Activated CD8-positive, alpha-beta memory T cell treated with anti-CD3 and anti-CD28 coated beads, Interleukin-2, amount 10 ng/mL, durations not matched to agents 7 days and 5 days (primary cell): ENCODE measurements at places on chromosomes 11 and 22. TPM values are rescaled to one million over a fixed set of nuclear protein-coding genes. Genes with fewer than 3 reads are reported as not detected.

SYT7 gene
- total RNA-seq: not detected

RFPL2 gene
- total RNA-seq: 0.16 TPM

CD6 gene
- 181 TPM for total RNA-seq

LRRC56 gene
- 1.7 TPM for total RNA-seq

ANGPTL5 gene
- total RNA-seq: not detected

FGF19 gene
- not detected for total RNA-seq

C11orf91 gene
- not detected for total RNA-seq

PAAF1 gene
- 25.5 TPM for total RNA-seq

GRCh38 chr11:77001613-77002012, 32.6 kb upstream of the B3GNT6 start:
- H3K27me3 ChIP-seq: no peaks in the 10 kb centered on the region
- H3K27ac ChIP-seq: no peak overlapping the region
- no peak overlapping the region for H3K4me3 ChIP-seq
- H3K36me3 ChIP-seq: peaks cover 4% of the 10 kb centered on the region
- peaks cover 9% of the 10 kb centered on the region for H3K4me1 ChIP-seq

GRCh38 chr11:116373104-116373944, 399.5 kb downstream of the BUD13 start:
- no peak for DNase-seq
- H3K36me3 ChIP-seq: no peaks in the 10 kb centered on the region
- H3K4me3 ChIP-seq: no peak overlapping the region

DNA sequence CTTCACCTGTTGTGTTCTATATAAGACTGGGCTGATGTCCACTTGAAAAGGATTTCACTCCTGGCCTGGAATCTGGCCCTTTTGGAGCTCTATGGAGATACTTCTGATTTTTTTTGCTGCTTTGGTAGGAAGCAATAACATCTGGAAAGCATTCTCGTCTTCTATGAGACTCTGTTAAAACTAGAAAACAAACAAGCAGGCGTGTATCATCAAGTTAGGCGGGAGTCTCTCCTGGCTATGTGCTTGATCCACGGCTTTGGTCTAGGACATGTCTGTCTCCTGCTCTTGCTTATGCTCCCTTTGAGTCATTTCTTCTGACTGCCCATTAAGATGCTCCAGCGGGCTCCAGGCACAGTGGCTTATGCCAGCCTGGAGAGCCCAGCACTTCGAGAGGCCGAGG, 121.4 kb upstream of the TTC12 start:
- H3K4me3 ChIP-seq: no peak overlapping the region
- no peak for DNase-seq
- no peaks in the 10 kb centered on the region for H3K36me3 ChIP-seq
- H3K27ac ChIP-seq: no peak overlapping the region
- peaks cover 38% of the 10 kb centered on the region for H3K27me3 ChIP-seq

GRCh38 chr11:35144136-35144741, 5.3 kb downstream of the CD44 start:
- peak overlapping the region; percentile 92 for H3K27ac ChIP-seq
- DNase-seq: peak; percentile 83
- peaks cover 48% of the 10 kb centered on the region for H3K36me3 ChIP-seq
- H3K27me3 ChIP-seq: no peaks in the 10 kb centered on the region
- peaks cover 82% of the 10 kb centered on the region for H3K4me1 ChIP-seq
- H3K4me3 ChIP-seq: peak overlapping the region; percentile 58

GRCh38 chr11:27926981-27927481, 180.9 kb downstream of the KIF18A start:
- DNase-seq: no peak
- H3K27me3 ChIP-seq: peaks cover 5% of the 10 kb centered on the region
- no peaks in the 10 kb centered on the region for H3K36me3 ChIP-seq

- H3K36me3 ChIP-seq: peaks cover 21% of the 10 kb centered on the region
- no peaks in the 10 kb centered on the region for H3K27me3 ChIP-seq
- no peak overlapping the region for H3K27ac ChIP-seq
These were observed 970 bp downstream of the OR5B21 start for GRCh38 chr11:58506935-58507334.

DNA sequence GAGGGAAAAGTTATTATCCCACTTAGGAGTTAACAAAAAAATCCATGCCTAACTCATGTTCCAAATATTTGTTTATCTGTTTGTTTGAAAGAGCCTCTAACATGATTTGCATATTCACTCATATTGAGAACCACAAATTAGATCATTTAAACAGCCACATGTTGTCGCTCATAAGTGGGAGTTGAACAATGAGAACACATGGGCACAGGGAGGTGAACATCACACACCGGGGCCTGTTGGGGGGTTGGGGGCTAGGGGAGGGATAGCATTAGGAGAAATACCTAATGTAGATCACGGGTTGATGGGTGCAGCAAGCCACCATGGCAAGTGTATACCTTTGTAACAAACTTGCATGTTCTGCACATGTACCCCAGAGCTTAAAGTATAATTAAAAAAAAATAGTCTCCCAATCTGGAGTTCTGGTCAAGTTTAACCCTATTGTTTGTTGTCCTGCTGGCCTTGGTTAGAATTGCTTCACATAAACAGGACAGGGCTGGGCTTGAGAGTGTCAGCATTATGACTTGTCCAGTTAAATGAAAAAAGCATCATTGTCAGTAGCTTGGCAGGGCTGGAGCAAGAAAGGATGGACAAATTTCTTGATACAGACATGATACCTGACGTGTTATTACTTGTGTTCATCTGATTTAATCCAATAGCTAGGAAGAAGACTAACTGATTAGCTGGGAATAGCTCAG, 57.8 kb upstream of the PSMA1 start:
- peak overlapping the region; percentile 55 for H3K4me3 ChIP-seq
- H3K36me3 ChIP-seq: peaks cover 69% of the 10 kb centered on the region
- peaks cover 47% of the 10 kb centered on the region for H3K4me1 ChIP-seq

- no peak overlapping the region for H3K4me3 ChIP-seq
- no peaks in the 10 kb centered on the region for H3K27me3 ChIP-seq
- no peak for DNase-seq
- peaks cover 24% of the 10 kb centered on the region for H3K36me3 ChIP-seq
These were observed 46.5 kb downstream of the FCHSD2 start for GRCh38 chr11:73095613-73096012.

DNA sequence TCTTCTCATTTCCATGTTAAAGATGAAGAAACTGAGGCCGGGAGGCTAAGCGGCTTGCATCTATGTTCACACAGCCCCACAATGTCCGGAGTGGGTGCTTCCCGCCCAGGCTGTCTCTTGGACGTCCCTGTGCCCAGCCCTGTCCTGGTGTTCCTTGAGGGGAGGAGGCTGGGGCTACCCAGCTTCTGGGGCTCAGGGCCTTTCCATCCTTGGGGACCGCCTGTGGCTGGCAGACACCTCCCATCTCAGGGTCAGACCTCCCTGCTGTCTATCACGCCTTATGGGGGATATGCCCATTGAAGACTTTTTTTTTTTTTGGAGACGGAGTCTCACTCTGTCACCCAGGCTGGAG, 95.5 kb downstream of the WNT7B start:
- no peaks in the 10 kb centered on the region for H3K4me1 ChIP-seq
- H3K27me3 ChIP-seq: peaks cover 46% of the 10 kb centered on the region
- H3K36me3 ChIP-seq: no peaks in the 10 kb centered on the region

DNA sequence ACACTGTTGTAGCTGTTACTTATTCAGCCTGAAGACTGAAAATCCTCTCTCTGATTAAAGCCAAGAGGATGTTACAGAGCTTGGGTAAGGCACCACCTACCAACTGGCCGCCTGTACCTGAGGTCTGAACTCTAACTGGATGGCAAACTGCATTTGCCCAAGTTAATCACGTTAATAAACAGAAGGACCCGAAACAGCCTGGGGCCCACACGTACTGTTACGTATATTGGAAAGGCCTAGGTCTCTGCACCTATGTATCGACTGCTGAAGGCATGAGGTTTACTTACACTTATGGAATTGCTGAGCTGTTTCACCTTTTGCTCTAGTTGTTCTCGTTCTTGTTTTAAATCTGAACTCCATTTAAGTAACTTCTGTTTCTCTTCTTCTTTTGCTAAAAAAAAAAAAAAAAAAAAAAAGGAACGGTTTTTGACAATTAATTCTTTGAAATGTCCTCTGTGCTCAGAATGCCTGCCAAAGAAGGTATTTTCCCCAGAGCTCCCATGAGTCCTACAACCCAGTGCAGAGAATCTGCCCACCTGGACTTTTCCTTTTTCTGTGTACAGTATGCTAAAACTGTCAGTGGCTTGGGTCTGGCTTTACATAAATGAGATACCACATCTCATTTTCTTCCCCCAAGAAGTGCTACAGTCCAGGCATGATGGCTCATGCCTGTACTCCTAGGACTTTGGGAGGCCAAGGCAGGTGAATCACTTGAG, 13.1 kb downstream of the LARGE2 start:
- no peaks in the 10 kb centered on the region for H3K27me3 ChIP-seq
- H3K4me3 ChIP-seq: no peak overlapping the region
- H3K27ac ChIP-seq: no peak overlapping the region
- H3K4me1 ChIP-seq: peaks cover 5% of the 10 kb centered on the region
- H3K36me3 ChIP-seq: peaks cover 4% of the 10 kb centered on the region

DNA sequence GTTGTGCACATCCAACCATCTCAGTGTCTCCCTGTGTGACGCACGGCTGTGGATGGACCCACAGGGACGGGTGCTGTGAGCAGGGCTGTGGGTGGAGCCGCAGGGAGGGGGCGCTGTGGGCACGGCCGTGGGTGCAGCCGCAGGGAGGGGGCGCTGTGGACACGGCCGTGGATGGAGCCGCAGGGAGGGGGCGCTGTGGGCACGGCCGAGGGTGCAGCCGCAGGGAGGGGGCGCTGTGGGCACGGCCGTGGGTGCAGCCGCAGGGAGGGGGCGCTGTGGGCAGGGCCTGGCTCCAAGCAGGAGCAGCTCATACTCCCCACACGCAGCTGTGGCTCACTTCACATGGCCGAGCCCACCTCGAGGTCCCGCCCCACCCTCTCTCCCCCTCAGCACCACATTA, 6.0 kb upstream of the MAPK11 start:
- peaks cover 4% of the 10 kb centered on the region for H3K4me1 ChIP-seq
- no peak overlapping the region for H3K27ac ChIP-seq
- peak; percentile 80 for DNase-seq
- H3K27me3 ChIP-seq: peaks cover 5% of the 10 kb centered on the region

DNA sequence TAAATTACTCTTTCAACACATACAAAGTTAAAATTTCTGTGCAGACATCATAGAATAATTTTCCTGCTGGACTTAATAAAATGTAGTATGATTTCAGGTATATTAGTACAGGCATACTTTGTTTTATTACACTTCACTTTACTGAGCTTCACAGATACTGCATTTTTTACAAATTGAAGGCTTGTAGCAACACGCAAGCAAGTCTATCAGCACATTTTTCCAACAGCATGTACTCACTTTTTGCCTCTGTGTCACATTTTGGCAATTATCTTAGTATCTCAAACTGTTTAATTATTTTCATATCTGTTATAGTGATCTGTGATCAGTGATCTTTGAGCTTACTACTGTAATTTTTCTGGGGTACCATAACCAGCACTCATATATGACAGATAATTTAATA, 44.5 kb downstream of the BBOX1 start:
- no peaks in the 10 kb centered on the region for H3K4me1 ChIP-seq
- H3K27ac ChIP-seq: no peak overlapping the region
- H3K27me3 ChIP-seq: no peaks in the 10 kb centered on the region
- H3K36me3 ChIP-seq: no peaks in the 10 kb centered on the region
- H3K4me3 ChIP-seq: no peak overlapping the region

- peaks cover 40% of the 10 kb centered on the region for H3K4me1 ChIP-seq
- peak overlapping the region; percentile 52 for H3K27ac ChIP-seq
- H3K36me3 ChIP-seq: no peaks in the 10 kb centered on the region
- DNase-seq: no peak
- peak overlapping the region; percentile 83 for H3K4me3 ChIP-seq
- H3K27me3 ChIP-seq: peaks cover 2% of the 10 kb centered on the region
These were observed 40.2 kb upstream of the CELSR1 start for GRCh38 chr22:46577368-46578249.

GRCh38 chr22:32555581-32555980, 81.0 kb downstream of the FBXO7 start:
- H3K4me1 ChIP-seq: no peaks in the 10 kb centered on the region
- DNase-seq: no peak
- no peak overlapping the region for H3K27ac ChIP-seq
- H3K36me3 ChIP-seq: no peaks in the 10 kb centered on the region

DNA sequence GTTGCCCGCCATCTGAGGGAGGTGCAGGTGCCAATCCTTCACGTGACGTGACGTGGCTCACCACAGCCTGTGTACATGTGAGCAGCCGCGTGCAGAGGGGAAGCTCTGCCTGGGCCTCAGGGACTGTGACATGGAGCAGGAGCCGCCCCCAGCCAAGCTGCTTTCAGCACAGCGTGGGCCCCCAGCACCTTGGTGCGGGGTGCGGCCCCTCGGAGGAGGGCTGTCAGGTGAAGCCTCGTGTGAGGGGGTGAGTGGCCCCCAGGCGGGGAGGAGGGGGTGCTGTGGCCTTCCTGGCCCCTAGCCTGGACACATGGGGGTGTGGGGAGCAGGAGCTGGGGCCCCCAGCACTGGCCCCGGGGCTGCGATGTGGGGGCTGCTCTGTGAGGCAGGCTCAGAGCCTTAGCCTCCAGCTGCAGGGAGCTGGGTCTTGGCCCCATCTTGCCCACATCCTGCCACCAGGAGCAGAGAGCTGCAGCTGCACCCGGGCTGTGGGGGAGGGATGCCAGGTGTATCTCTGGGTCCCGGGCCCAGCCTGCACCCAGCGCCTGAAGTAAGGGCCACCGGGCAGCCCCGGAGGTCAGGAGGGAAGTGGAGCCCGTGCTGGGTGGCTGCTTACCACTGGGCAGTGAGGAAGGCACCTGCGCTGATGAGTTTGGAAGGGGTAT, at the start of gene ADORA2A:
TSS of gene ADORA2A (plus strand) at position 100 of the 665 bp plus-strand sequence. CDS start 5,806 bp downstream, outside the sequence.
- peak; percentile 92 for DNase-seq
- H3K4me1 ChIP-seq: peaks cover 68% of the 10 kb centered on the region
- peak within 1 kb of the TSS; percentile 92 for H3K27ac ChIP-seq

DNA sequence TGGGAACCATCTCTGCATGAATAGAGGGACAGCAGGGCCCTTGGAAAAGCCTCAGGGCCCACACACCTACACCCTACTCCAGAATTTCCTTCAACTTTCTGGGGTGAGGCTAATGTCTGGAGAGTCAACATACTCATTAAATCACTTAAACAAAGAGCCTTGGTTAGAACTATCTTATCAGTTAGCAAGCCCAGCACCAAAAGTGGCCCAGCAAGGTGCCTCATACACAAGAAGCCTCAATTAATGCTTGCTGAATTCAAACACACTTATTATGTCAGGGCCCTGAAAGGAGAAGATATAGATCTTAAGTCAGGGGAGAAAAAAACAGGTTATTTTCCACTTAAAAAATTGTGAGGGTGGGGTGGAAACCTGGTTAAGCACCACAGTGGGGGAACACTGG, 61.4 kb downstream of the C11orf58 start:
- H3K27ac ChIP-seq: no peak overlapping the region
- DNase-seq: no peak
- no peaks in the 10 kb centered on the region for H3K27me3 ChIP-seq
- H3K4me1 ChIP-seq: peaks cover 5% of the 10 kb centered on the region
- H3K36me3 ChIP-seq: no peaks in the 10 kb centered on the region
- H3K4me3 ChIP-seq: no peak overlapping the region
